NCI-H187 (cell line): ENCODE measurements at places on chromosomes 12 and 14.

DNA sequence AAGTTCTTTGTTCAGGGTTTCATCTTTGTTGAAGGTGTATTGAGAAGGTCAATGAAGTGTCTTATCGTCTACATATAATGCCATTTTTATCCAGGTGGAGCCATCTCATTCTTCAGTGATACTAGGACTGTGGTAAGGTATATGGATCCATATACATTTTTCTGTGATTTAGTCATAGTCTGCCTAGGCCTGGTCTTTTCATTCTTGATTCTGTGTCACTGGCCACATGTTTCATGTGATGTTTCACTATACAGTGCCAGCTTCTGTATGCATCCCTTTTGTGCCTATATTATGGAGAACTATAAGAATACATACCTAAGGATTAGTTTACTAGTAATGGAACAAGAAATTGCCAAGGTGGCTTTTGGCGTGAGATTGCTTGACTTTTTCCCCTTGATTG lies 40.5 kb downstream of the VEZT start:
- no peak for DNase-seq

DNA sequence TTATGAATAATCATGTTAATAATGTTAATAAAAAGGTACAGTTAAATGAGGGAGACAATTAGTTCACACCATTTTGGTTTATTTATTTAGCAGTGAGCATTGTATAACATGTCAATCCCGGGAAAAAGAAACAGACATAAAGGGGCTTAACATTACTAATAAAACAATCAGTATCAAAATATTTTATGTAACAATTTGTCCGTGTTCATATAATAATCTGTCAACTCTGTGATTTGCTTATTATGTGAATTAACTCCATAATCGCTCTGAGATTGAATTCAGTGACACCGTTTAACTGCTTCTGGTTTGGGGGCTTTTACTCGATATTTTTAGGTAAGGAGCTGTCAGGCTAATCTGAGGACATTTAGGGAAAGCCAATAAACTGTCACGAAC lies 95.8 kb upstream of the HMGA2 start:
- no peak for DNase-seq

DNA sequence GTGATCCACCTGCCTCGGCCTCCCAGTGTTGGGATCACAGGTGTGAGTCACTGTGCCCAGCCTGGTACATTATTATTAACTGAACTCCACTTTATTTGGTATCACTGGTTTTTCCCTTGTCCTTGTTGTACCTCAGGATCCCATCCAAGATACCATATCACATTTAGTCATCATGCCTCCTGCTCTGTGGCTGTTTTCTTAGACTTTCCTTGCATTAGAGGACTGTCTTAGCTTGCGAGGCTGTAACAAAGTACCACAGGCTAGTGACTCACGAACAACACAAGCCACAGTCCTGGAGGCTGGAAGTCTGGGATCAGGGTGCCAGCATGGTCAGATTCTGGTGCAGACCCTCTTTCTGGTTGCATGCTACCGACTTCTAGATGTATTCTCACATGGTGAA lies 12.2 kb downstream of the KLC1 start:
- DNase-seq, result no peak

- no peak for DNase-seq
Observed at GRCh38 chr14:74089251-74090020, 4.7 kb downstream of the LIN52 start.

DNA sequence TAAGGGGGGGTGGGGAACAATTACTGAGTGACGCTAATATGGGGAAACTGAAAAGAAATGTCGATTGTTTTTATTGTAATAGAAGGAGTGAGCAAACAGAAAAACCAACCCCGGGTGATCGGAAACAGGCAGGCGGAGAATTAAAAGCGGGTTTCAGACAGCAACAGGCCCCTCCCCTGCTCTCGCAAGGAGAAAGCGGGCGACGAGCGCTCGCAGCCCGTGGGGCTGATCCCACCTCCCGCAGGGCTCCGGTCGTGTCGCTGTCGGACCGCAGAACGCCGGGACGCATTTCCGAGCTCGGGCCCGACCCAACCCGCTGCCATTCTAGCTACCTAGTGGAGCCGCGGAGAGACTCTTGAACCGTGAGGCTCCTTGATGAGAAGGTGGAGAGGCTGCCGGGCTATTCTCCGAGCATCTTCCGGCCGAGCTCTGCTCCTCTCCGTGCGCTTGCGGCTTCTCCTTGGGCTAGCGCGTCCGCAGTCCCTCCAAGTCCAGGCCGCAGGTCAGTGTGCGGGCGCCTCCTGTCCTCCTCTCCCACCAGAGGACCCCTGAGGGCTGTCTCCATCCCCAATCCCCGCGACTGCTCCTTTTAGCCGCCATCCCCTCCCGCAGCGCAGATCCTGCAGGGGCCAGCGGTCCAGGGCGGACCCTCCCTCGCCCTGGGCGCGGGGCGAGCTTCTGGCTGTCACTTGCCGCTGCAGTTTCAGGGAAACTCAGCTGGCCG lies 4.1 kb upstream of the PAX9 start:
- no peak for DNase-seq

DNA sequence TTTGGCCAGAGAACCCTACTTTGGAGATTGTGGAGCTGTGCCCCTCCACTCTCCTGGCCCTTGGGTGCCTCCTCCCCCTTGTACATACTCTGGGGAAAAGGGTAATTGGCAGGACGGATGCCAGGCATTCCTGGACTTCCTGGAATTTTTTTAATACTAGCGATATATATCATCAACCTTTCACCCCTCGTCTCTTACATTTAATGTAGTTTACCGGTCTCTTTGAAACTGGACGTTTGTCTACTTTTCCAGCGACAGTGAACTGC lies 767 bp upstream of the CRY1 start:
- no peak for DNase-seq

GRCh38 chr14:100604709-100605108 lies 17.5 kb upstream of the BEGAIN start:
- DNase-seq, result no peak

DNA sequence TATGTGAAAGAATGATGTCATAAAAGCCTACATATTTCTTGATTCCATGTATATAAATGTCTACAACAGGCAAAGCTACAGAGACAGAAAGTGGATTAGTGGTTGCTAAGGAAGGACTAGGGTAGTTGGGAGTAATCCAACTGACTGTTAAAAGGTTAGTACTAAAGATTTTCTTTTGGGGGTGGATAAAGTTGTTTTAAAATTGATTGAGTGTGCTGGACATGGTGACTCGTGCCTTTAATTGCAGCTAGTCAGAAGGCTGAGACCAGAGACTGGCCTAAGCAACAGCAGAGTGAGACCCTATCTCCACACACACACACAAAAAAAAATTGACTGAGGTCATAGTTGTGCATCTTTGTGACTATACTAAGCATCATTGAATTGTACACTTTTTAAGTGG lies 234.3 kb downstream of the C12orf50 start:
- no peak for DNase-seq

DNA sequence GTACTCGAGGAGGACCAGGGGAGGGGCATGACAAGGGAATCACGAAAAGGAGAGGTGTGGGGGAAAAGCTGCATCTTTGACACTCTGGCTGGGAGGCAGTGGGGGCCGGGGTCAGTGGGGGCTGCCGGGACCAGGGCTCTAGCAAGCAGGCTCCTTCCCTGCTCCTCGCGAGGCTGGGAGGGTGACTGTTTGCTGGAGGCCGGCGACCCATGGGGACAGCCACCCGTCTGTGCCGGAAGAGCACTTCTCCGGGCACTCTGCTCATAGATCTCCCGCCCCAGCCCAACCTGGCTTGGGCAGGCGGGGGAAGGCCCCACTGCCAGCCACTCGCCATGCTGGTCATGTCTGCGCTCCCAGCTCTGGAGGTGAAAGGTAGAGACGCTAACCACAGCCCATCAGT lies 130.7 kb downstream of the RBM19 start:
- no peak for DNase-seq

DNA sequence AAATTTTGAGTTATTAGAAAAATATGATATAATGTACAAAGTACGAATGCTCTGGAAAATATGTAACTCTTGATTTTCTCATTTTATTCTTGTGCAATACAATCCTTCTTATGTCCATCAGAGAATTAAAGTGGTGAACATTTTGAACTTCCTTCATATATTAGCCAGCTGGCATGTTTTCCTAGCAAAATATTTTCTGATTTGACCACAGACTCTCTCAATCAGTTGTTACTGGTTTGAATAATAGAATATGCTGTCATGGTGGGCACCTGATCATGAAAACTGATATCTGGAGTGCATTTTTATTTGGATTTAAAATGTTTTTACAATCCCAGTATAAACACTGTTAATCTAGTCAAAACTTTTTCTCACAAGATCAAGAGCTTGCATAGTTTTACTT lies 24.2 kb downstream of the PARPBP start:
- no peak for DNase-seq

DNA sequence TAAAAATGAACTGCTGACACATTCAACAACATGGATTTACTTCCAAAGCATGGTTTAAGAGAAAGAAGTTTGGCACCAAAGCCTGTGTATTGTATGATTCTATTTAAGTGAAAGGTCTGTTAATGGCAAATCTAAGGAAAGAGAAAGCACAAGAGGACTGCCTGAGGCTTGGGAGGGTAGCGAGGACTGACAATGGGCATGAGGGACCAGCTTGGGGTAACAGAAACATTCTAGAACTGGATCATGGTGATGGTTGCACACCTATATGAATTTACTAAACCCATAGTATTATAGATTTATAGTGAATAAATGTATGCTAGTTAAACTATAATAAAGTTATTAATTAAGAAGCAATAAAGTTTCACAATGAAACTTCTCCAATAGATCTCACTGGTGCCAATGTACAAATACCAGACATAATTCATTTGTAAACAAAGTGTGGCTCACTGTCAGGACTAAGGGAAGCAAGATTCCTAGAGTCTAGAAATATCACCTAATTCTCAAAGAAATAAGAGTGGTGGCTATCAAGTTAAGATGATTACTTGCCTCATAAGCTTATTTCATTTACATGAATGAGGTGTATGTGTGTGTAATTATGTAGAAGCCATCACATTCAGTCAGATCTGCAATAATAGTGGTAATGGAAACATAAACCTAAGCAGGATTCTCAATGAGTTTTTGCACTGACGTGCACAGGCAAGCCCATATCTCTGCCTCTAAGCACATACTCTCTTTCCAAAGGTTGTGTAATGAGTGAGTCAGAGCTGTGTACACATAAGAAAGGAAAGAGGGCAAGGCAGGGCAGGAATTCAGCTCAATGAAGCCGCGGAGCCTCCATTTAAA lies 353.4 kb downstream of the KCNH5 start:
- DNase-seq, result no peak

DNA sequence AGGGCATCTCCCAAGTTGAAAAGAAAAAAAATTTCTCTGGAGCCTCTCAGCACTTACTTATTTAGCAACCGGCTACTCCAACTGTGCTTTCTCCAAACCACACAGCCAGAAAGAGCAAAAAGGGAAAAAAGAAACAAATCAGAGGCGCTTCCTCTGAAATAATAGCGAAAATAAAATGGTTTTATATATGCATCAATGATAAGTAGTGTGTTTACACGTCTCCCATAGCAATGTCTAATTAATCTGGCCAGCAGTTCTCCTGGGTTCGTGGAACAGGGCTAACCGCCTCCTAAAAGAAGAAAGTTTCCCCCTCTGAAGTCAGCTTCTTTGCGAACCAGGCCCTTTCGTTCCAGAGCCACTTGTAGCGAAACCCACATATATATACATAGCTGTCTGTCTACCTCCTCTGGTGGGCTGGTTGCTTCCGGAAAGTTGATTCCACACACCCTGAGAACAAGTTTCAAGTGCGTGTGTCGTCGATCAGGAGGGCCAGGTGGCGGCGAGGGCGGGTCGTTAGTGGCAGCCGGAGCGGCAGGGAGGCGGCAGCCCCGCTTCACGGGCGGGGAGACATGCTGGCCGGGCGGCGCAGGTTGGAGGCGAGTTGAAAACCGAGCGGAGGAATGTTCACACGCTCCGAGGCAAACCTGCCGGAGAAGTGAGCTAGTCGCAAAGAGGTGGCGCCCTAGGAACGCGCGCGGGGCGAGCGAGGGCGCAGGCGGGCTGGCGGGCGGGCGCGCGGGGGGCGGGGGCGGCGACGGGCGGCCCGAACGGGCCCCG lies 2.7 kb downstream of the PTHLH start:
- no peak for DNase-seq

GRCh38 chr12:65881965-65882413 lies 57.7 kb downstream of the HMGA2 start:
- DNase-seq, result no peak

GRCh38 chr12:91931111-91931510 lies 214.5 kb downstream of the BTG1 start:
- DNase-seq, result no peak

GRCh38 chr14:50792634-50793068 lies 38.3 kb downstream of the NIN start:
- no peak for DNase-seq

GRCh38 chr12:68368327-68368726 lies 36.2 kb upstream of the MDM1 start:
- DNase-seq, result no peak

DNA sequence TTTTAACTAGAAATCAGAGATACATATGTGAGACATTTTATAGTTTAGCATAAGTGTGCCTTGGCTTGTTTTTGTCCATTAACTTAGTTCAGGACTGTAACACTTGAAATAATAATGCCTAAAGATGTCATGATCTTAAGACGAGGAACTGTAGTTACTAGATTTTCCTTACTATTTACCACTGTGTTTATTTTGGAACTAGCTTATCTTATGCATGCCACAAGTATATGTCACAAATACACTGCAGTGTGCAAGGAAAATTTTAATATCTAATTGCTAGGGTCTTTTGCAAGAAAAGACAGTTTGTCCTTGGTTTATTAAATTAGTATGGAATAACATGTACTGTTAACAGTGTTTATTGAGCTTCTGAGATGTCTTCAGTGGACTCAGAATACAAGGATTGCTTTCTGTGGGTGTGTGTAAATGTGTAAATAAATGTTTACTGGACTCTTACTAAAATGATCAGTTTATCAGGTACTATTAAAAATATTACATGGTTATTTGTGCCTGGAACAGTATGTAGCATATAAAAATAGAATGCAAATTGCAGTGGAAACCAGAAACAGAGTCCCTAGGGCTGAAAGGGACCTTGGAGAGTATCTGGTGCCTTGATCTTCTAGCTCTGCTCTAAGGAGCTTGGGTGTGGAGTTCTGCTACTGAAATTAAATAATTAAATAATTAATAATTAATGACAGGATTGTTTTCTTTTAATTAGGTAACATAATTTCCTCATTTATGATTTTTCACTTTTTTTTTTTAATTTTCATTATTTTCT lies 58.1 kb downstream of the FGD4 start:
- no peak for DNase-seq

GRCh38 chr12:46506198-46506597 lies 133.6 kb upstream of the SLC38A2 start:
- no peak for DNase-seq

DNA sequence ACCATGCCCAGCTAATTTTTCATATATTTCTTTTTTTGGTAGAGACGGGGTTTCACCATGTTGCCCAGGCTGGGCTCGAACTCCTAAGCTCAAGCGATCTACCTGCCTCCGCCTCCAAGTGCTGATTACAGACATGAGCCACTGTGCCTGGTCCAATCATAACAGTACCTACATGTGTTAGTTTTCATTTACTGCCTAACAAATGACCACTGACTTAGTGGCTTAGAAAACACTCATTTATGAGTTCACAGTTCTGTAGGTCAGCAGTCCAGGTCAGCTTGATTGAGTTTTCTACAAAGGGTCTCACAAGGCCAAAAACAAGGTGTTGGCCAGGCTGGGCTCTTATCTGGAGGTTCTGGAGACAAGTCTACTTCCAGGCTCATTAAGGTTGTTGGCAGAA lies 60.6 kb downstream of the RNFT2 start:
- no peak for DNase-seq

- DNase-seq, result no peak
Observed at GRCh38 chr12:52807544-52808470, 6.1 kb downstream of the KRT4 start.
